Thyroid gland (tissue), 4 donors: ENCODE measurements at places on chromosomes 3 and 15. TPM values are rescaled to one million over a fixed set of nuclear protein-coding genes. Genes with fewer than 3 reads are reported as not detected.

DNA sequence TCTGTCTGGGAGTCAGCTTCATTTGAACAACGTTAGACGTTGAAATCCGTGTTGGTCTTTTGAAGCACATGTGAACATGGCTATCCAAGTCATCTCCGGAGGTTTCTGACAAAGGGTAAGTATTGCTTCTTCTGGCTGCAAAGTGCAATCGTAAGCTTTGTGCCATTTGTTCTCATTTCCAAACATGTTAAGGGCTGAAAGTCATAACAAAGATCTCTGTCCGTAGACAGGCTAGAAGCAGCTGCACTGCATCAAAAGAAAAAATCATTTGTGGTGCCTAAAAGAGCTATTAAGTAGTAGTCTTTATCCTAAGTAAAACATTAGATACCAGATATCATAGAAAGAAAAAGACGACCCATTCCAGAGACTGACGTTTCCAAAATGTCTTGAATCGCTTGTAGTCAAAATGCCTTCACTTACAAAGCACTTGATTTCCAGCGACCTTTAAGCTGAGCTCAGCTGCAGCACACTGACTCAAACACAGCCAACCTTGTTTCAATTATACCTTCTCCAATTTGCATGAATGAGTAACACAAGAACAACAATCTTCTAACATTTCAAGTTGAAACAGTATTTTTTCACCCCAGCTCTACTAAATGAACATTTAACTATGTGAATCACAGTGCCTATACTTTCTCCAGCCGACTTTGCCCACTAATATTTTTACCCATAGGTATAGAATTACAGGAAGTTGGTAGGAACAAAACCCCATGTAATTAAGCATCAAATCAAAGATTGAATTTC is 76.6 kb downstream of the NEDD4 start:
- no peaks in the 10 kb centered on the region for H3K27me3 ChIP-seq
- H3K36me3 ChIP-seq = no peaks in the 10 kb centered on the region
- DNase-seq = peak; percentile 48
- H3K27ac ChIP-seq = peak overlapping the region; percentile 49
- H3K4me1 ChIP-seq = peaks cover 9% of the 10 kb centered on the region
- no peak overlapping the region for H3K4me3 ChIP-seq

DNA sequence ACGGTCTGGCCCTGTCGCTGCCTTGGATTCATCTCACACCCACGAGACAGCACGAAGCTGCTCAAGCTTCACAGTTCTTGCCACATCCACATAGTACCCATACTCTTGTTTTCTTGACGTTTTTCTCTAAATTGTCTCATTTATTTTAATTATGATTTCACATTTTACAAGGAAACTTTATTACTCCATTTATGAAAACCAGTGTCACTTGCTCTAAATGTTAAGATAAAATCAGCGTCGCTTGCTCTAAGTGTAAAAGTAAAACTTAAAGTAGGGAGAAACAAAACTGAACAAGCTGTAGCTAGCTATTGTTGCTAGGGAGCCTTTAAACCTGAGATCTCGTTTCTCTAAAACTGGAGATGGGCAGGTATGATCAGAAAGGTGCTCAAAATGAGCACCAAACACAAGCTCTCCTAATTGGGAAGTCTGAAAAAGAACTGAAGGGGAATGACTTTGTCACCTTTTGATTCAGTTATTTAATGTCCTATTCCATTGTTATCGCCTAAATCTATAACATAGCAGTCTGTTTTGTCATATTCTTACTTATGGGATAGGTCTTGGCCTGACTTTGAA is 680 bp downstream of the IFT122 start:
- no peaks in the 10 kb centered on the region for H3K36me3 ChIP-seq
- H3K4me1 ChIP-seq = peaks cover 24% of the 10 kb centered on the region
- H3K27ac ChIP-seq = peak overlapping the region; percentile 95

GRCh38 chr3:70225146-70225545 is 87.3 kb downstream of the MDFIC2 start:
- H3K4me1 ChIP-seq = no peaks in the 10 kb centered on the region
- H3K27ac ChIP-seq = no peak overlapping the region
- no peaks in the 10 kb centered on the region for H3K27me3 ChIP-seq
- no peaks in the 10 kb centered on the region for H3K36me3 ChIP-seq

The CFAP20DC gene
- total RNA-seq = 0.67 TPM

- no peak overlapping the region for H3K27ac ChIP-seq
- no peaks in the 10 kb centered on the region for H3K36me3 ChIP-seq
- H3K4me3 ChIP-seq = no peak overlapping the region
- no peaks in the 10 kb centered on the region for H3K27me3 ChIP-seq
- H3K4me1 ChIP-seq = peaks cover 33% of the 10 kb centered on the region
These were observed 19.3 kb upstream of the PRR23E start for GRCh38 chr3:127173516-127174166.

GRCh38 chr3:194617143-194617671 is 16.0 kb downstream of the TMEM44 start:
- peaks cover 4% of the 10 kb centered on the region for H3K4me1 ChIP-seq
- no peak overlapping the region for H3K4me3 ChIP-seq
- DNase-seq = no peak
- no peaks in the 10 kb centered on the region for H3K27me3 ChIP-seq

The PIGBOS1 gene
- total RNA-seq = 16.9 TPM

DNA sequence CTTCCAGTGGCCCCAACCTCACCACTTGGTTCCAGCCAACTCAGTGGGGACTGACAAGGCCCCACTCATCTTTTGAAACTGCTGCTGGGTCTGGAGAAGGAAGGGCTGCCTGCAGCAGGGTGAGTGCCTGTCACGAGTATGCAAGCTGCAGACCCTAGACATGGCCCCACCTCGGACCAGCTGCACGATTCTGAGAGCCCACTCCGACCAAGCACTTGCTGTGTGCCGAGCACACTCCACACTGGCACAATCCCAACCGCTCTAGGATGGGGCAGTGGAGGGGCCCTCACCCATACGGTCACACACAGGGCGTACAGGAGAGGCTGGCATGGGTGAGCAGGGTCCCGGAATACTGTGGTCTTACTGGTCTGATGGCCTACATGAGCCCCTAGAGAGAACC is 8.0 kb upstream of the PLXND1 start:
- peak overlapping the region; percentile 51 for H3K27ac ChIP-seq
- peaks cover 7% of the 10 kb centered on the region for H3K4me1 ChIP-seq
- H3K27me3 ChIP-seq = no peaks in the 10 kb centered on the region
- H3K36me3 ChIP-seq = no peaks in the 10 kb centered on the region

DNA sequence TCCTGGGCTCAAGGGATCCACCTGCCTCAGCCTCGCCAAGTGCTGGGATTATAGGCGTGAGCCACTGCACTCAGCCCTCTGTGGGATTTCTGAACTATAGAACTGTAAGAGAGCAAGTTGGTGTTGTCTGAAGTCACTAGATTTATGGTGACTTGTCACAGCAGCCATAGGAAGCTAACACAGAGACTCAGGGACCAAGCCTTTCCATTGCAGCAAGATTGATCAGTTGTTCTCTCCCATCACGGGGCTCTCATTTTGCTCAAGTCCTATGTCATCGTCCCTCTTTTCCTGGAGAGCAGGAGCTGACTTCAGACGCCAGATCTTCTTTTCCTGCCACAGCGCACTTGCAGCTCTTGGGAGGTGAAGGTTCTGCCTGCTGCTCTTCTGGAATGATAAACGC is 61.0 kb downstream of the APBA2 start:
- no peak for DNase-seq
- no peaks in the 10 kb centered on the region for H3K36me3 ChIP-seq
- H3K27ac ChIP-seq = no peak overlapping the region

- H3K27ac ChIP-seq = no peak overlapping the region
- H3K27me3 ChIP-seq = no peaks in the 10 kb centered on the region
- no peak overlapping the region for H3K4me3 ChIP-seq
- no peaks in the 10 kb centered on the region for H3K4me1 ChIP-seq
- H3K36me3 ChIP-seq = no peaks in the 10 kb centered on the region
These were observed 72.3 kb upstream of the ZNF280D start for GRCh38 chr15:56805466-56806147.

DNA sequence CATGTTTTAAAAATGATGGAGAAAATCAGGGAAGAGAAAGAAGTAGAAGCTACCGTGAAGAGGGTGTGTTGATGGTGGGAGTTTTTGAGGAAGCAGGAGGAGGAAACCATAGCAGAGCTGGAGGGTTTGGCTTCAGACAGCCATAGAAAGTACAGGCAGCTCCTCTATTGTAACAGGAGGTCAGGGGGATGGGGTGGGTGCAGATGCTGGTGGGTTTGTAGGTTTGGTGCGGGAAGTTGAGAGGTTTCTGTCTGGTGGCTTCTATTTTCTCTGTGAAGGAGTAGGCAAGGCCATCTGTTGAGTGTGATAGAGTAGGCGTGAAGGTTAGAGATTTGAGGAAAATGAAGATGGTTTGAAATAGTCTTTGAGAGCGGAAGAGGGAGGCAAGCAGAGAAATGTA is 97.7 kb upstream of the TBC1D5 start:
- no peak overlapping the region for H3K27ac ChIP-seq
- no peaks in the 10 kb centered on the region for H3K36me3 ChIP-seq
- H3K4me1 ChIP-seq = no peaks in the 10 kb centered on the region

The CHRFAM7A gene
- 36.0 TPM for total RNA-seq

The NR1I2 gene
- not detected for total RNA-seq

The GOLGA8H gene
- 0.79 TPM for total RNA-seq

The NGRN gene
- 93.4 TPM for total RNA-seq

DNA sequence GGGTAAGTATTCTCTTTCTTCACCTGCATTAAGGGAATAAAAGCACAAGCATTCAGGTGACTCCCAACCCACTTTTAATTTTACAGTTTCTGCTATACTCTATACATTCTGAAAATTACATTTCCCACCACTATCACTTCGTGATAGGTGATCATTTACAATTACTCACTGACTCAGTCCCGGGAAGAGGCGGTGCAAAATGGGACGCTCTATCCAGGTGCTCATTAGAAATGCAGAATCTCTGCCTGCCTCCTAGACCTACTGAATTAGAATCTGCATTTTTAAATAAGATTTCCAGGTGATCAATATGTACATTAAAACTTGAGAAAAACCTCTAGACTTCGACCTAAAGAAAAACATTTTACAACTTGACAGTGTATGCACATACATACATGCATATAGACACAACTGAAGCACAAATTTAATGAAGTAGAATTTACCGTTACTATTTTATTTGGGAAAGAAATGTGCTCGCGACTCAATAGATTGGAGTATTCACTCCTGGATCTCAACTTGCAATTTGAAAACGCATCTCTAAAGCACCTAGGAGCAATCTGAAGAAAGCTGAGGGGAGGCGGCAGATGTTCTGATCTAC is 598 bp upstream of the TGFBR2 start:
- H3K4me1 ChIP-seq = peaks cover 7% of the 10 kb centered on the region
- DNase-seq = no peak
- H3K4me3 ChIP-seq = peak overlapping the region; percentile 98
- H3K27me3 ChIP-seq = no peaks in the 10 kb centered on the region
- H3K36me3 ChIP-seq = no peaks in the 10 kb centered on the region

The MAP1A gene
- total RNA-seq = 21.3 TPM

- H3K4me3 ChIP-seq = no peak overlapping the region
- H3K27ac ChIP-seq = peak overlapping the region; percentile 7
- peaks cover 14% of the 10 kb centered on the region for H3K4me1 ChIP-seq
These were observed 40.4 kb downstream of the GPD1L start for GRCh38 chr3:32146746-32147211.

The CRBN gene
- total RNA-seq = 103 TPM

GRCh38 chr3:188807006-188807405 is 364.8 kb upstream of the TPRG1 start:
- H3K4me3 ChIP-seq = no peak overlapping the region
- H3K27ac ChIP-seq = no peak overlapping the region
- DNase-seq = no peak
- no peaks in the 10 kb centered on the region for H3K4me1 ChIP-seq
- H3K36me3 ChIP-seq = no peaks in the 10 kb centered on the region

GRCh38 chr15:75653347-75653913 is 5.7 kb downstream of the SNX33 start:
- H3K27ac ChIP-seq = no peak overlapping the region
- H3K36me3 ChIP-seq = peaks cover 7% of the 10 kb centered on the region
- H3K4me3 ChIP-seq = no peak overlapping the region
- peaks cover 41% of the 10 kb centered on the region for H3K4me1 ChIP-seq

The HHATL gene
- 16.5 TPM for total RNA-seq

DNA sequence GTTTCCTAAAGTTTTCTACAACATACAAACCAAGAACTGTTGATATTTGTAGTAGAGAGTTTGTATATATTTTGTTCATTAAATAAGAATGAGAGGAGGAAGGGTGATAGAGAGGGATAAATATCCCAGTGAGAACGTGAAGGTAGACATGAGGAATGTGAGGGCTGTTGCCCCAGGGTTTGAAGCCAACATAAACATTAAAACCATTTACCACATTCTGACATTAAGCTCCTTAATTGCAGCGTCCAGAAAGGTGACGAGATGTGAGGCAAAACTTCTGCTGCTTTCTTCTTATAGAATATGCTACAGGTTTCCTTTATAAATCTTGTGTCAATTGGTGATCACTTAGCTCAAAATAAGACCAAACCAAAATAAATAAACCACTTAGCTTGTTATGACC is 267.8 kb upstream of the CNTN4 start:
- H3K4me1 ChIP-seq = no peaks in the 10 kb centered on the region
- DNase-seq = no peak
- no peaks in the 10 kb centered on the region for H3K27me3 ChIP-seq

The RASGRP1 gene
- 0.24 TPM for total RNA-seq

- H3K27ac ChIP-seq = no peak overlapping the region
- DNase-seq = no peak
- no peak overlapping the region for H3K4me3 ChIP-seq
These were observed 67.6 kb upstream of the ARHGEF3 start for GRCh38 chr3:56869157-56869889.

GRCh38 chr3:43894176-43895049 is 203.7 kb downstream of the ABHD5 start:
- H3K36me3 ChIP-seq = no peaks in the 10 kb centered on the region
- H3K27me3 ChIP-seq = no peaks in the 10 kb centered on the region
- peak overlapping the region; percentile 81 for H3K27ac ChIP-seq
- peak overlapping the region; percentile 7 for H3K4me3 ChIP-seq
- peaks cover 29% of the 10 kb centered on the region for H3K4me1 ChIP-seq

The ARHGEF26 gene
- total RNA-seq = 17.6 TPM

- peak overlapping the region; percentile 56 for H3K27ac ChIP-seq
- peaks cover 18% of the 10 kb centered on the region for H3K4me1 ChIP-seq
- H3K27me3 ChIP-seq = no peaks in the 10 kb centered on the region
These were observed 175.1 kb upstream of the TSC22D2 start for GRCh38 chr3:150232992-150233451.

DNA sequence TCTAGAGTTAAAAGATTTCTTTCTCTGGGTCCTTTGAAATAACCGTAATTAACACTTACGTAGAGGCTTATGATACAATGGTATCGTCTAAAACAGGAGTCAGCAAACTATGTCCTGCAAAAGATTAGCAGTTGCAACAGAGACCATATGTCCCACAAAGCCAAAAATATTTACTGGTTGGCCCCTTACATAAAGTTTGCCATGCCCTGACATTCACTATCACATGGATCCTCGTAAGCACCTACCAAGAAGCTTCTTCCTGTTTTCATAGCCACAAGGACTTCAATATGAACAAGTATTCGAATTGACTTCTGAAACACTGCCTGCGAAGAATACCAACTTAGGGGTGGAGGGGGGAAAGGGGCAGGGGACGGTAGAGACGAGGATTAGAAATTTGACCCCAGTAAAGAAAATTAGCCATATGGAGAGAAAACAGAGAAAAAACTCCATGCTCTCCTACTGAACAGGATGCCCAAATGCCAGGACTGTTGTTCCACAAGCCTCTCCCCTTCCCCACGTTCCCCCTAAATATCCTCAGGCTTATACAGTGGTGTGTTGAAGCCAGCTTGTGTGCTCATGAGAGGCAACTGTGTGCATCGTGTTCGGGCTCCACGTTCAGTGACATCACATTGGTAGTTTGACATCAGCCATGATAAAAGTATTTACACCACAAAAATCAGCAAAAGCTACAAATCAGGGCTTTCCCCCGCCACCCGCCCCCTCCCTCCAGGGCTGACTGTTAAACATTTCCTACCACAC is 144.1 kb upstream of the HES1 start:
- peaks cover 7% of the 10 kb centered on the region for H3K4me1 ChIP-seq
- H3K27me3 ChIP-seq = no peaks in the 10 kb centered on the region
- H3K27ac ChIP-seq = no peak overlapping the region
- no peaks in the 10 kb centered on the region for H3K36me3 ChIP-seq
- H3K4me3 ChIP-seq = no peak overlapping the region
